ENCODE measurements at places on chromosomes 12 and 14. TPM values are rescaled to one million over a fixed set of nuclear protein-coding genes. Genes with fewer than 3 reads are reported as not detected.

ZNF384 gene
- total RNA-seq: 19.4 TPM

CISTR gene
- not detected for total RNA-seq

NANOG gene
- total RNA-seq: not detected

NPAS3 gene
- total RNA-seq: 0.86 TPM

CFAP54 gene
- total RNA-seq: 0.86 TPM

IL22 gene
- total RNA-seq: not detected

- DNase-seq: peak; percentile 19
Observed at GRCh38 chr12:88650715-88651114, 70.4 kb upstream of the KITLG start.

- no peak for DNase-seq
Observed at GRCh38 chr12:28021704-28022103, 49.2 kb upstream of the PTHLH start.

DNA sequence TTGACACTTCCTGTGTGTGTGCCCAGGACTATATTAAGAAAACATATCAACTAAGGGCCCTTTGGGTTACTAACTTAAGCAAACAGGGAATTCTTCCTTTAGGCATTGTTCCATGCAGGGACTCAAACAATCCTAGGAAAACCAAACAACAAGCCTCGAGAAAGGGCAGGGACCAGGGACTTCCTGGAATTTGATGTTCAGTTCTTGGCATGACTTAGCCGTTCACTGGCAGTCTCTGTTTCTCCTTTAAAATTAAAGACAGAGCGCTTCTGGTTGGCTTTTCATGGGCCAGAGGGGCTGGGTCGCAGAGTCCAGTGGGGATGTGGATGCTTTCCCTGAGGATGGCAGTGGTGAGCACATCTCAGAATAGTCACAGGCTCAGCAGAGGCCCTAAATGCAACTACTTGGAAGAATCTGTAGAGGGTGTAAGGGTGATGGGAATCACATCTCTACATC is 35.2 kb downstream of the RNFT2 start:
- peak; percentile 32 for DNase-seq

- DNase-seq: peak; percentile 24
Observed at GRCh38 chr12:45216983-45217485, 1.1 kb downstream of the ANO6 start.

DNA sequence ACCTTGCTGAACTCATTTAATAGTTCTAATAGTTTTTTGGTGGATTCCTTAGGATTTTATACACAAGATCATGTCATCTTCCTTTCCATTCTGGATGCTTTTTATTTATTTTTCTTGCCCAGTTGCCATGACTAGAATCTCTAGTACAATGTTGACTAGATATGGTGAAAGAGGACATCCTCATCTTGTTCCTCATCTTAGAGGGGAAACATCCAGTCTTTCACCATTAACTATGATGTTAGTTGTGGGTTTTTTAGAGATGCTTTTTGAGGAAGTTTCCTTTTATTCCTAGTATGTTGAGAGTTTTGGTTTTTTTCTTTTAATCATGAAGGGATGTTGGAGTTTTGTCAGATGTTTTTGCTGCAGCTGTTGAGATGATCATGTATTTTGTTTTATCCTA is 8.7 kb downstream of the ANKRD13A start:
- no peak for DNase-seq

GRCh38 chr12:99253068-99253467 is 394.5 kb upstream of the GARIN6 start:
- no peak for DNase-seq

- no peak for DNase-seq
Observed at GRCh38 chr14:74539503-74539902, 45.9 kb downstream of the ISCA2 start.

DNA sequence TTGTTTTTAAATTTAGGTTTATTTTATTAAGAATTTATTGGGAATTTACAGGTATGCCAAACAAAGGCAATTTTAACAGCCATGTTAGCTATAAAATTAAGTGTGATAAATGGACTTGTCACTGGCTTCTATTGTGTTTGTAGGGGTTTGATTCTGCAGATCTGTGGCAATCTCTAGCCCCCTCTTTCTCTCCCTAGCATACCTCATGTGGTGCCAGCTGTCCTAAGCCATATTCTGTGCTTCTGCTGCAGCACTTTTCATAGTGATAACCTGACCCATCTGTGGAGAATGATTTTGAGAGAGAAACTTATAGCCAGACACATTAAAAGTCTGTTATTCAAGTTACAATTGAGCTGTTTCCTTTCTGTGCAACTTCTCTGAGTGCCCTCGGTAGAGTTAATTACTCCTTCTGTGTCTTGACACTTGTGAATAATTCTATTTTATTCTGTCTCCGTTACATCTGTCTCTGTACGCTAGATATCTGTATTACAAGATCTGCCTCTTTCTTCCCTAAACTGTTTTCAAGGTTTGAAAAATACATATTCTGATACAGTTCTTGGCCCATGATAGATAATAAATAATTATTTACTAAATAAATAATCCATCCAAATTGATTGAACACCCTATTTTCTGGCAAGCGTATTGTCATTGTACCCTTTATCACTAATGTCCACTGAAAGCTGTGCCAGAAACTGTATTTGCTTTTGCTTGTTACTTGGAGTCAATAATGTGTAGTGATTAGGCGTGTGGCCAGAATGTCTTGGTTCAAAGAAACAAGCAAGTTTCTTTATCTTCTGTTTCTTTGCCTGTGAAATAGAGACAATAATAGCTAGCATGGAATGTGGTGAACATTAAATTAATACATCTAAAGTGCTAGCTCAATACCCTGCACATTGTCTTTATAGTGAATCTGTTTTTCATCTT is 40.0 kb downstream of the FRS2 start:
- DNase-seq: no peak

GRCh38 chr12:49609875-49610154 is 4.4 kb upstream of the FAM186B start:
- DNase-seq: no peak

GRCh38 chr14:24713404-24713803 is 79.4 kb upstream of the GZMB start:
- DNase-seq: no peak

GRCh38 chr12:51181558-51181957 is 8.6 kb upstream of the TFCP2 start:
- no peak for DNase-seq

GRCh38 chr14:68208218-68208617 is 388.6 kb downstream of the RAD51B start:
- DNase-seq: peak; percentile 88

GRCh38 chr14:96811985-96812667 is 14.9 kb downstream of the VRK1 start:
- no peak for DNase-seq

DNA sequence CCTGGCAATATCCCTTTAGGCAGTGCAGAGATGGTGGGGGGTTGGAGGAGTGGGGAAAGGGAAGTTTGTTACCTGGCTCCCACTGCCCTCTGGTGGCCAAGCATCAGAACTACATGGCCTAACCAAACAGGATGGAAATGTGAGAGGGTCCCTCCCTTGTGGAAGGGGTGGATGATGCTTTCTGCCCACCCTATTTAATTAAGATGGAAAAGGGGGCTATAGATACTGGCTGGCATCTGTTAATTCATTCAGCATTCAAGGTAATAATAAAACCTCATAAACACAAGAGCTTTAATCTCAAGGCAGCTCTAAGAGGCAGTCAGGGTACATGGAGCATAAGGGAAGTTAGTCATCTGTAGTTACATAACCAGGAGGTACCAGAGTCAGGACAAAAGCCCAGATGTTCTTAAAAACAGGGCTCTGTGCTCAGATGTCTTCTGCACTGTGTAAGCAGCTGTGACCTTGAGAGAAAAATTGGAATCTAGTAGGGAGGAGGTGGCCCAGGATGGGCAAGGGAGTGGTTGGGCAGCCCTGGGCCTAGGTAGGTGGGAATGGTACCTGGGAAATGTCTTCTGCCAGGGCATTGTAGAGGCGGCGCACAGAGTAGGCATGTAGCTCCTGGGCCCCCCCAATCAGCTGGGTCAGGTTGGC is 4.6 kb downstream of the AP1G2 start:
- peak; percentile 41 for DNase-seq

DNA sequence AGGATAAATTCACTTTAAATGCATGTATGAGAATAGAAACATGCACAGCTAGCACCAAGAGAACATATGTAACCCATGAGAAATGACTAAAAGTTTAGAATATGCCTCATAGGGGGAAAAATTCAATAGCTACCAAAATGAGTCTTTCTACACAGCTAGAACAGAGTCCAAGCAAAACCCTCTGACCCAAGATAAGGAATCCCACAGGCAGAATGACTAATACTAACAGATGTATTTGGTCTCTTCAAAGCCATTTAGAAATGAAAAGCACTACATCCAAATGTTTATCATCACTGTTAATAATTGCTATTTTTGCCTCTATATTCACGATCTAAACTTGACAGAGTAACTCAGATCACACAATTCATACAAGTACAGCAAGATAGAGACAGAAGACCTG is 44.0 kb downstream of the KICS2 start:
- DNase-seq: peak; percentile 86

GRCh38 chr12:120795441-120796178 is 70.0 kb downstream of the ACADS start:
- DNase-seq: no peak
